ENCODE measurements at places on chromosomes 2 and 18. TPM values are rescaled to one million over a fixed set of nuclear protein-coding genes. Genes with fewer than 3 reads are reported as not detected.
A peak's percentile ranks its signal among the peaks of the same experiment; 100 is the strongest.

DNA sequence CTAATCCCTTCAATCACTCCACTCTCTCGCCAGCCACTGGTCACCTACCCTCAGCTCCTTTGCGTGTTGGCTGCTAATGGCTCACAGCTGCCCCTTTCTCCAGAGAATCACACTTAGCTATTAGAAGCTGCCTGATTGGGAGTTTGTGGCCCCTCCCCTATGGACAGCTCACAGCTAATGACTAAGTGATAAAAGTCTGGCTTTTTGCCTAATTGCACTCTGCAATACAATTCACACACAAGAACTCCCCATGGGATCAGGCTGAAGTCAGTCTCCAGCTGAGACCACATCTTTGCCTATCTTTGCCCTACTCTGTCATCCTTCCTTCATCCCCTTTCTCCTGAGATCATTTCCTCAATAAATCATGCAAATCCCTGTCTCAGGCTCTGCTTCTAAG lies 701.9 kb upstream of the RAB6C start:
- H3K4me3 ChIP-seq = no peak overlapping the region
- H3K4me1 ChIP-seq = no peaks in the 10 kb centered on the region
- no peak overlapping the region for H3K27ac ChIP-seq

- no peak overlapping the region for H3K4me3 ChIP-seq
- H3K36me3 ChIP-seq = no peaks in the 10 kb centered on the region
These were observed 190.7 kb downstream of the GBX2 start for GRCh38 chr2:235977445-235977844.

DNA sequence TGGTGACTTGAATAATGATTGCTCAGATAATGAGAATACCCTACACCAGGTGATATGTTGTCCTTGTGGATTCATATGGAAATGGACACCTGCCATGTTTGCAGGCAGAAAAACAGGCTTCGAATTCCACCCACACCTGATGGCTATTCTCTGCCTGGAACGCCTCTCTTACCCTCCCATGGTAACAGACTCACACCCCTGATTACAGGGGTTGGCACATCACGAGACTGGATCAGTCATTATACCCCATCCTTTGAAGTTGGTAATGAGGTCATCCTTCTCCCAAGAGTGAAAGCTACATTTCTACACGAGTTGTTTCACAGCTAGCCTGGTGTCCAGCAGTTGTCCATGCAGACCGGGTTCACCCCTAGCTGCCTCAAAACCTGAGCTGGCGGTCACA lies 71.4 kb upstream of the MBOAT2 start:
- H3K4me3 ChIP-seq = no peak overlapping the region
- no peaks in the 10 kb centered on the region for H3K4me1 ChIP-seq
- no peaks in the 10 kb centered on the region for H3K36me3 ChIP-seq

The CCNT2 gene
- 21.9 TPM for polyA plus RNA-seq

DNA sequence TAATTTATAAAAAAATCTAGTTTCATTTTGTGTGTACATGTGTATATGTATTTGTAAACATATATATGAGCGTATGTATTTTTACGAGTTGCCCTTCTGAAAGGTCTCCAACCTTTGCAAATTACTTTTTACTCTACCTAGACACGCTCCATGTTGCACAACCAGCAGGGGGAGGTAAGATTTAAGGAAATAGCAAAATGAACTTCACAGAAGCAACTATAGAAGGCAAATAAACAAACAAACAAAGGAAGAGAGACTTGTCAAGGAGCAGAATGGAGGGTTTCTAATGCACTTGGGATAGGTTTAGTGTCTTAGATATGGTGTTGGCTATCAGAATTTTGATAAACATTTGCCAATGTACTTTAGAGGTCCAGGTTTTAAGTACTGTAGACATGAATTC lies 820.5 kb upstream of the POU3F3 start:
- H3K4me3 ChIP-seq = no peak overlapping the region
- no peak for DNase-seq
- no peaks in the 10 kb centered on the region for H3K27me3 ChIP-seq
- no peaks in the 10 kb centered on the region for H3K36me3 ChIP-seq
- H3K4me1 ChIP-seq = no peaks in the 10 kb centered on the region
- H3K27ac ChIP-seq = no peak overlapping the region

DNA sequence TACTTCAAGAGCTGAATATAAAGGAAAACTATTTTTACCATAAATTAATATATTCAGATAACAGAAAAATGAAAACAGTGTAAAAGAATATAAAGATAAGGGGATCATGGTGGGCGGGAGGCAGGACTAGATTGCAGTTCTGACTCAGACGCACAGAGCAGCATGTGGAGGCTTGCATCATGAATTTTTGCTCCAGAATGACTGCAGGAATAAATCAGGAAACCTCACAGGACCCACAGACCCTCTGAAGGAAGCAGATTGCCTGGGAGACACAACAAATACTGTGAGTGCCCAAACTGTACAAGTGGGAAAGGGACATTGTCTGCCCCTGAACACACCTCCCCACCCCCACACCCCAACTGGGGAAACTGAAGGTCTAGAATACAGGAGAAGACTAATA lies 19.2 kb upstream of the SIGLEC15 start:
- no peak overlapping the region for H3K27ac ChIP-seq
- H3K36me3 ChIP-seq = peaks cover 29% of the 10 kb centered on the region
- no peak overlapping the region for H3K4me3 ChIP-seq
- H3K27me3 ChIP-seq = peaks cover 4% of the 10 kb centered on the region
- peaks cover 8% of the 10 kb centered on the region for H3K4me1 ChIP-seq

The LDLRAD4 gene
- polyA plus RNA-seq = 17.6 TPM

The HS1BP3 gene
- 11.6 TPM for polyA plus RNA-seq

DNA sequence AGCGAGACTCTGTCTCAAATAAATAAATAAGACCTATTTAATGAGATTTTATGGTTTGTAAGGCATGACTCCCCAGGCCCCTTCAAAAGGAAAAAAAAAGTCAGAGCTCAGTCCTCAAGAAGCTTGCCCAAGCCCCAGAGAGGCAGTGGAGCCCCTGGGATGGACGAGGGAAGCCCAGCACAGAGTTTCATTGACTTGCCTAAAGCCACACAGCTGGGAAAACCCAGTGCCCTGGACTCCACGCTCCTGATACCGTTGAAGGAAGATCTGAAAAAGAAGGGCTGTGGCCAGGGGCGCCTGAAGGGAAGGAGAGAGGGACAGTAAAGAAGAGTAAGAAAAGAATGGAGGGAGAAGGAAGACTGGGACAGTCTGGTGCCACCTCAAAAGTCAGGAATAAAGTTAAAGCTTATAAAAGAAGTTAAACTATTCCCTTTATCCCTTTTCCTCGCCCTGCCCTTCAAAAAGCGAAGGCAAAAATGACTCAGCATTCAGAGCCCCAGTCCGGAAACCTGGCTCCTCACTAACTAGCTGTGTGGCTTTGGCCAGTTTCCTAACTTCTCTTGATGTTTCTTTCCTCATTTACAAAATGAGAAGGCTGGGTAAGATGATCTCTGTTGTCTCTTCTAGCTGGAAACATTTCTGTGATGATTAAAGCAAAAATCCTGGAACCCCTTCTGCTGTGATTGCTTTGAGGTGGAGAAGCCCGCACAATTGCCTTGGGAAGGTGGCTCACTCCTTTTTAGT lies 46.7 kb downstream of the LYPD1 start:
- H3K27ac ChIP-seq = no peak overlapping the region
- H3K27me3 ChIP-seq = no peaks in the 10 kb centered on the region
- no peak overlapping the region for H3K4me3 ChIP-seq
- DNase-seq = no peak
- no peaks in the 10 kb centered on the region for H3K4me1 ChIP-seq

The PLA2R1 gene
- not detected for polyA plus RNA-seq

The GEN1 gene
- 0.80 TPM for polyA plus RNA-seq

DNA sequence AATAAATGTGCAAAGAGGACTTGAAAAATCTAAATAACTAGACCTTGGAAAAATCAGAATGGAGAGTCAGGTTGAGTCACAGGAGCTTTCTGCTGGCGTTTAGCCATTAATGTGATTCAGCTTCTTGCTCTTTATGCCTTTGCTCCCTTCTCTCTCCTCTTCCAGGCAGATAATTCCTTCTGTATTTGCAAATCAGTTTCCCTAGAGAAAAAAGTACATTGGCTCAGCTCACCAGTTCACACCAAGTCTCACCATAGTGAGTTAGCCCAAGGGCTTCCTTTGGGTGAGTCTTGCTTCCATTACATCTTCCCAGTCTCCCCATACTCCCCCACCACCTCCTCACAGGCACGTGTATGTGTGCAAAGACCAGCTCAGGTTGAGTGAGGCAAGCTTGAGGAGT lies 73.6 kb downstream of the CYBRD1 start:
- H3K27ac ChIP-seq = no peak overlapping the region
- no peak for DNase-seq
- no peak overlapping the region for H3K4me3 ChIP-seq
- peaks cover 7% of the 10 kb centered on the region for H3K4me1 ChIP-seq

DNA sequence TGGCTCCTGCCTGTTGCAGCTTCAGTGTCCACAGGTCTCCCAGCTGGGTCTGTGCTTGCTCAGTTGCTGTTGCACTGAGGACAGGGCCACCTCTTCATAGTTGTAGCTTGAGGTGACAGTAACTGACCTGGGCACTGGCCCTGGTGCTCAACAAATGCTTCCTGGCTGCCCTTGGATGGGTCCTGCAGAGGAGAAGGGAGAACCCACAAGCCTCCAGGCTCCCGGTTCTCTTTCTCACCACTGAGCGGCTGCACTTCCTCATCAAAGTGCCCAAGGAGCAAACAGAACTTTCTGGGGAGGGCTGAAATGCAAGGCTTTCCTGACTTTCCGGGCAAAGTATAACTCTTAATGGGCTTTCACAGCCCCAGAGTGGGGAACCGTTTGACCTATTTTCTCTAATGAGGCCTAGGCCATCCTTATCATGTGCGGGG lies 38.7 kb downstream of the LCT start:
- no peaks in the 10 kb centered on the region for H3K36me3 ChIP-seq
- DNase-seq = no peak
- no peak overlapping the region for H3K4me3 ChIP-seq
- no peak overlapping the region for H3K27ac ChIP-seq
- H3K4me1 ChIP-seq = peaks cover 14% of the 10 kb centered on the region
- H3K27me3 ChIP-seq = no peaks in the 10 kb centered on the region

The B3GNT7 gene
- polyA plus RNA-seq = not detected

- peaks cover 16% of the 10 kb centered on the region for H3K36me3 ChIP-seq
- peaks cover 14% of the 10 kb centered on the region for H3K27me3 ChIP-seq
- H3K4me1 ChIP-seq = no peaks in the 10 kb centered on the region
- no peak overlapping the region for H3K4me3 ChIP-seq
These were observed 65.9 kb downstream of the INSIG2 start for GRCh38 chr2:118154176-118154575.

- peaks cover 17% of the 10 kb centered on the region for H3K27me3 ChIP-seq
- H3K4me3 ChIP-seq = no peak overlapping the region
- no peak overlapping the region for H3K27ac ChIP-seq
- peaks cover 16% of the 10 kb centered on the region for H3K36me3 ChIP-seq
These were observed 241.0 kb downstream of the TNS1 start for GRCh38 chr2:217761645-217762277.

The TMEM237 gene
- polyA plus RNA-seq = 5.7 TPM

- peaks cover 2% of the 10 kb centered on the region for H3K4me1 ChIP-seq
- H3K36me3 ChIP-seq = no peaks in the 10 kb centered on the region
- no peaks in the 10 kb centered on the region for H3K27me3 ChIP-seq
- H3K4me3 ChIP-seq = no peak overlapping the region
- H3K27ac ChIP-seq = no peak overlapping the region
These were observed 41.0 kb downstream of the MYO3B start for GRCh38 chr2:170218931-170219330.

DNA sequence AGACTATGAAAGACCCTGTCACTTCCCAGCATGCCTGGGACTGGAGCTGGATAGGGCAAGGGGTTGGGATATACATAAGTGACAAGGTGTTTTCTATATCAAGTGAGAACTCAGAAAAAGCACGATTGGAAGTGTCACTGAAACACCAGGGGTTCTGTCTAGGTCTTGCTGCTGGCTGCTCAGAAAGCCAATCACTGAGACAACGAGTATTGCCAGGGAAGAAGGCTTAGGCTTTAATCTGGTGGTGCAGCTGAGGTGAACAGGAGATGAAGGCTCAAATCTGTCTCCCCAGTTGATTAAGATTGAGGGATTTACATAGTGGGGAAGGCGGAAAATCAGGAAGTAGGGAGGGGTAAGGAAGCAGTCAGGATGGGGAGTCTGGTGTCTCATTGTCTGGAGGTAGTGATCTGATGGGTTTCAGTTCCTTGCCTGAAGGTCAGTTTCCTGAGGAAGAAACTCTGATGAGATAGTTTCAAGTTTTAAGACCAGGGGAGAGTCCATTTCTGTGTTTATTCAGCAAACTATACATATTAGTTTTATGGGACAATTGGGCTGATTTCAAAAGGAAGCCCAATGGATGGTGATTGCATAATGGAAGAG lies 3.5 kb upstream of the C2orf74 start:
- H3K4me3 ChIP-seq = no peak overlapping the region
- H3K27ac ChIP-seq = no peak overlapping the region
- peaks cover 21% of the 10 kb centered on the region for H3K4me1 ChIP-seq
- H3K27me3 ChIP-seq = no peaks in the 10 kb centered on the region

The SATB2 gene
- polyA plus RNA-seq = not detected

The HPCAL1 gene
- 71.5 TPM for polyA plus RNA-seq

DNA sequence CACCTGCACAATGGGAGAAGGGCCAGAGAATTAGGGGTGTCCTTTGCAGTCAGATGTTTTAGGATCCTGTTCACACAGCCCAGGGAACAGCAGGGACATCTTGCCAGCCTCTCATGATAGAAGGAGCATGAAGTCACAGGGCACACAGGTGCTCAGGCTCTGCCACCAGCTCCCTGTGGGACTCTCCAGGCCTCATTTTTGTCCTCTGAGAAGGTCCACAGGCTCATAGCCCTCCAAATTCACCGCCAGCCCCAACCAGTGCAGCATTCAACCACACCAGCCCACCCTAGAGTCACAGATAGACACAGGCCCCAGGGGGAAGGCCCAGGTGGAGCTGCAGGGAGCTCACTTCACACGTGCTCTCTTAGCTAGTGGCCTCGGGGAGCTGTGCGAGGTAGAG lies 391.7 kb downstream of the TNS1 start:
- H3K36me3 ChIP-seq = no peaks in the 10 kb centered on the region
- no peak for DNase-seq
- peaks cover 35% of the 10 kb centered on the region for H3K4me1 ChIP-seq
- no peaks in the 10 kb centered on the region for H3K27me3 ChIP-seq
- H3K27ac ChIP-seq = peak overlapping the region; percentile 97
- no peak overlapping the region for H3K4me3 ChIP-seq

GRCh38 chr2:96965781-96966514 lies 20.4 kb downstream of the FAM178B start:
- peak overlapping the region; percentile 68 for H3K4me3 ChIP-seq
- H3K36me3 ChIP-seq = no peaks in the 10 kb centered on the region
- H3K27ac ChIP-seq = peak overlapping the region; percentile 69
- peaks cover 2% of the 10 kb centered on the region for H3K27me3 ChIP-seq
- no peak for DNase-seq
- H3K4me1 ChIP-seq = peaks cover 94% of the 10 kb centered on the region

DNA sequence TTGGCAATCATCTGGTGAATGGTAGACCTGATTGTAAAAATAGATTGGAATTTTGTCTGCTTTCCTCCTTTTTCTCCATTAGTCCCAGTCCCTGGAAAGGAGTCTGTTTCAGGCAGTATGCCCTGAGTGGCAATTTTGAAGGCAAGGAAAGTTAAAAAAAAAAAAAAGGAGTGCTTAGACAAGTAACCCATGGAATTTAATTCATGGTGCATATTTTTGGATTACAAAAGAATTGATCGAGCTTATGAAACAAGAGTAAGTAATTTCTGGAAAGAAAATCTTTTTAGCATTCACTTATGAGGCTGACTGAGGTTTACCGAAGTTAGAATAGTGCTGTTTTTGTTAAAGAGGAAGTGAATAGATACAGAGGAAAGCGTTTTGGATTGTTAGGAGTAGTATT lies 29.4 kb upstream of the TMEM178A start:
- no peak overlapping the region for H3K4me3 ChIP-seq
- no peaks in the 10 kb centered on the region for H3K27me3 ChIP-seq
- no peaks in the 10 kb centered on the region for H3K36me3 ChIP-seq
